ENCODE measurements at places on chromosomes 2 and 18.

DNA sequence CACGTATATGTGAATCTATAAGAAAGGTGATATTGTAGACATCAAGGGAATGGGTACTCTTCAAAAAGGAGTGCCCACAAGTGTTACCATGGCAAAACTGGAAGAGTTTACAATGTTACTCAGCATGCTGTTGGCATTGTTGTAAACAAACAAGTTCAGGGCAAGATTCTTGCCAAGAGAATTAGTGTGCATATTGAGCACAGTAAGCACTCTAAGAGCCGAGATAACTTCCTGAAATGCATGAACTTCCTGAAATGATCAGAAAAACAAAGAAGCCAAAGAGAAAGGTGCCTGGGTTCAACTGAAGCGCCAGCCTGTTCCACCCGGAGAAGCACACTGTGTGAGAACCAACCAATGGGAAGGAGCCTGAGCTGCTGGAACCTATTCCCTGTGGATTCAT is 101.0 kb downstream of the HS6ST1 start:
- DNase-seq = no peak

- no peak for DNase-seq
Observed at GRCh38 chr18:33749834-33750233, 171.8 kb downstream of the ASXL3 start.

DNA sequence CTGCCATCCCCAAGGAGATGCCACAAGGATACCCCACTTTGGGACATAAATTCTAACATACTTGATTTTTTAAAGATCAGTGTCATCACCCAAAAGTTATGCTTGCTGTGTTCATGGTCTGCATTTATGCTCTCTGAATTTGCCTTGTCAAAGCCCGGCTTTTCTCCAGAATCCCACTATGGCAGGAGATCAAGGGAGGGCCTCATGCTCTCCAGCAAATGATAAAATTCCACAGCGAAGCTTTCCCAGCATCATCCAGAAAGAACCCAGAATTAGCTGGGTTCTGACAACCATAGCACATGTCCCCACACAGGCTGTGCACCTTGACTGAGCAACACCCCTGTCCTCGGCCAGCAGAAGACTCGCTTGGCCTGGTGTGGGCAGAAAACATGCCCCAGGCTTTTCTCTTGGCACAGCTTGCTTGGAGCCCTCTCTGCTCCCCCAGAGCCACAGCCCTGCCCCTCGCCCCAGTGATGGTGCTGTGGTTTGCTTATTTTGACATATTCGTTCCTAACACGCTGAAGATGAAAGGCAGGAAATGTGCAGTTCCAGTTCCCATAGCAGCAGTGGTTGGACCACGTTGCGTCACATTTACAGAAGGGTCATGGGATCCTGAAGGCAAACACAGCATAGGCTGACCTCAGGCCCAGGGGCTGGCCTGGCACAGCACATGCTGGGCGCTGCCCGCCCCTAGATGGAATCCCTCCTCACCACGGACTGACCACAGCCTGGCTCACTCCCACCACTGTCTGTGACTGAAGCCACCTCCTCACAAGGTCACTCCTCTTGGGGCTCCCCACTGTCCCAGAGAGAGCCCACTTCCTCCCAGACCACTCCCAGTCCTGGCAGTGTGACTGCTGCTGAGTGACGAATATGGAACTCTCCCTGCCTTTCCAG is 14.1 kb upstream of the CHRNA1 start:
- DNase-seq = peak; percentile 57

DNA sequence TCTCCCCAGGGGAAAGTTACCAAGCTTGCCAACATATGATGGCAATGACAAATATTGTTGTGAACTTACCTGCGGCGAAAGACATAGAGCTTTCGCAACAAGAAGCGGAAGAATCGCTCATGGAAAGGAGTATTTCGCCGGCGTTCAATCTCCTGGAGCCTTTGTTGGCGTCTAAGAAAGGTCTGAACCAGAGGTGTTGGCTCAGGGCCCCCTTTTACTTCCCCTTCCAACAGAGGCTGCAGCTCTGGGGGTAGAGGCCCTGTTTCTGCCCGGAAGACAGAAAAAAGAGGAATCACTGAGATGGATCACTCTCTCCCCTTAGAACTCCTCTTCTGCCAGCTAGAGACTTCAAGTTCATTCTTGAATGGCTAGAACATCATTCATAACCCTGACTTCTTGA is 10.8 kb downstream of the GGCX start:
- no peak for DNase-seq

DNA sequence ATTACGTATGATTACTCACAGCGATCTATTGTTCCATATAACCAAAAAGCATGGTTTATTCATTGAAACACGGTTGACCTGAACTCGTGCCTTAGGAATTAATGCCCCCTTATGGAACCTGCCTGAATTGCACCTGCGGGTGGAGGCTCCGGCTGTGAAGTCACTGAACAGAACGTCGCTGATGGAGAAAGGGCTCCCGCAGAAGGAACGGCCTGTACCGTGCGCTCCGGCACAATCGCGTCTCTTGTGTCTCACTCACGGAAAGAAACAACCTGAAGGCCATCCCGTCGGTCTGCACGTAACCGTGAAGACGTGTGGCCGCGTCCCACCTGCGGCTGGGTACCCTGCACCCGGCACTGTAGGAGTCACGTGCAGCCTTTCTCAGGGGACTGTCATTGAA is 133.1 kb downstream of the NFATC1 start:
- DNase-seq = peak; percentile 75
